Stimulated activated CD8-positive, alpha-beta memory T cell treated with anti-CD3 and anti-CD28 coated beads, Interleukin-4, amount 100 ng/mL, for 4 hours (primary cell): ENCODE measurements at places on chromosomes 1 and 21.

DNA sequence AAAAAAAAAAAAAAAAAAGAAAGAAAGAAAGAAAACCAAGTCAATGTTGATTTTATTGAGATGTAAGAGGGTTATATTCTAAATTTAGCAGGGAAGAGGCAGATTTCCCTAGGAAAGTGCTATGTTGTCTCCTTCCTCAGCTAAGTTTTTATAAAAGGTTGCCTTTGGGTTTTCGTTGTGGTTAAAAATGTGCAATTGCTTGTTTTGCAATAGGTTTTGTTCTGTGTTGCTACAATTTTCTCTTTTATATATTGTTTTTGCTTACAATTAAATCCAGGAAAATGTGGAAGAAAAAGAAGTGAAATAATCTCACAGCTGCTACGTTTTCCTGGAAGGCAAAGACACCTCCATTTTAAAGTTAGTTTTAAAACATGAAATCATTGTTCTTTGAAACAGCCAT lies 136.7 kb upstream of the C1orf105 start:
- no peak for DNase-seq

- DNase-seq, result no peak
These were observed 162.3 kb downstream of the TGFB2 start for GRCh38 chr1:218507355-218508002.

DNA sequence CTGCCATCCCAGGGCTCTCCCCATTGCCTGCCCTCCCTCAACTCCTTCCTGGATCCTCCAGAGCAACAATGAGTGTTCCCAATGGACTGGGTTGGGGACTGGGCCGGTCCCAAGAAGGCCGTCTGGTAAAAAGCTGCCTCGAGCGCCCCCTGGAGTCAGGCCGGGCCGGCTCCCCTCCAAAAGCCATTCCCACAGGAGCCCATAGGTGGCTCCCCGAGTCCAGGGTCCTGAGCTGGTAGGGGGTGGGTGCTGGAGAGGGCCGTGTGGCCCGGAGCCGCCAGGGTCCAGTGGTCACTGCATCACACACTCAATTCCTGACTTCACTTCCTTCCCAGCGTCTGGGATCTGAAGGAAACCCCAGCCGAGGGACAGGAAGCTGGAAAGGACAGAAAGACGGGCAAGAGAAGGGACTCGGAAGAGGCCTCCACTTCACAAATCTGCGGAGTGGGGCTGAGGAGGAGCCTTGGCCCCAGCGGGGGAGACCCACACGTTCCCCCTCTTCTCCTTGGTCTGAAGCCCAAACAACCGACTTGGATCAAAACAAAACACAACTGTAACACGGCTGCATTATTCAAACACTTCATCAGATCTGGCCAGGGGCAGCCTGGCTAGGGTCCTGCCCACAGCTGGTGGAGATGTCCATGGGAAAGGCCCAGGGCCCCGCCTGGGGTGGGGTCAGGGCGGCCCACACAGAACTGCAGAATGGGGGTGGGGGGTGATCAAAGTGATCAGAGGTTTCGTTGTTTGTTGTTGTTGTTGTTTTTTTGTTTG lies 10.9 kb upstream of the ALDH4A1 start:
- DNase-seq, result peak; percentile 47

- DNase-seq, result no peak
These were observed 22.3 kb downstream of the C1orf146 start for GRCh38 chr1:92240034-92240433.

GRCh38 chr1:53580009-53580400 lies 120.8 kb downstream of the DMRTB1 start:
- DNase-seq, result no peak

DNA sequence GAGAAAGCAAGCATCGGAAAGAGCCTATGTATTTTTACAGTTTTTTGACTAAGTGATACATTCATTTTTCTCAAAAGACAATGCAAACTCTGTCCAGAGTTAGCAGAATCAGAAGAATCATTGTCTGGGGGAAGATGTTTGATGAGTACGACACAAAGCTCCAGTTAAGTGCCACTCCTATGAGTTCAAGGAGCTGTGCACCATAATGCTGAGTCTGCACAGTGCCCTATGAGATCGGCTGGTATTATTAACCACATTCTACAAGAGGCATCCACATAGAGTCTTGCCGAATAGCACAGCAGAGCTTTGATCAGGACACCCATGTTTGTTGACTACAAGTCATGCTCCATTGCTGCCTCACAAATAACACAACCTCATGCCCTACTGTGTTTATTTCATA lies 54.9 kb upstream of the RAP1GAP start:
- DNase-seq, result no peak

DNA sequence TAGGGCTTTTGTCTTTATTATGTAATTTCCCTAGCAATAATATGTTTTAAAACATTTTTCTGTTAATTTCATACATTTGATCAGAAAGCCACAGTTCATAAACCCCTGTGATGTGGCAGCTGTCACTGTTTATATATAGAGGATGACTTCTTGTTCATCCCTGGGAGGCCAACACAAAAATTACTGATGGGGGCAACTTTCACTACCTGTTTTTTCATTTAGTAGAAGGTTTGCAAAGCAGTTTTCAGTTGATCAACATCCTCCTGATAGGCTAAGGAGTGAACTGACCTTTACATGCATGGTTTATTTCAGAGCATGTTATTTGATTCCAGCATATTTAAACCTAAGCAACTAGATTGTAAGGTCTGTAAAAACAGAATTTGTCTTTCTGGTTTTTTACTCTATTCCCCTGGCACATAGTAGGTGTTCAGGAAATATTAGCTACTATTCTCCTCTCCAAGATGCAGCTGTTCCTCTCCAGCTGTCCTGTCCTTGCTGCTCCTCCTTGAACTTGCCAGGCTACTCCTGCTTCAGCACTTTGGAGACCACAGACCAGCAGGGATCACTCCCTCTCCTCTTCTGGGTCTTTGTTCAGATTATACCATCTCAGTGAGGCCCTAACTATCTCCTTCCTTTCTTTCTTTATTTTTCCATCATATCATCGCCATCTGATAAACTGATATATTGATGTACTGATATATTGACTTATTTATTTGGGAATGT lies 54.7 kb downstream of the ROR1 start:
- DNase-seq, result no peak

- DNase-seq, result no peak
These were observed 996 bp upstream of the TMEM51 start for GRCh38 chr1:15152318-15153183.

DNA sequence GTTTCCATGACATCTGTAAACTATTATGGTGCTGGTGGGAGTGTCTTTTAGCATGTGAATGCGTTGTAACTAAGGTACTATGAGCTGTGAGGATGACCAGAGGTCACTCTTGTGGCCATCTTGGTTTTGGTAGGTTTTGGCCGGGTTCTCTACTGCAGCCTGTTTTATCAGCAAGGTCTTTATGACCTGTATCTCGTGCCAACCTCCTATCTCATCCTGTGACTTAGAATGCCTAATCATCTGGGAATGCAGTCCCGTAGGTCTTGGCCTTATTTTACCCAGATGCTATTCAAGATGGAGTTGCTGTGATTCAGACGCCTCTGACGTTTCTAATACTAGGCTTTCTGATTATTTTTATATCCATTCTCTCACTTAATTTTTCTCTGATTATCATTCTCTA lies 9.4 kb downstream of the NCAM2 start:
- no peak for DNase-seq

- DNase-seq, result no peak
These were observed 4.1 kb downstream of the ABCD3 start for GRCh38 chr1:94422115-94422820.

GRCh38 chr1:26721669-26722355 lies 26.0 kb downstream of the ARID1A start:
- no peak for DNase-seq

DNA sequence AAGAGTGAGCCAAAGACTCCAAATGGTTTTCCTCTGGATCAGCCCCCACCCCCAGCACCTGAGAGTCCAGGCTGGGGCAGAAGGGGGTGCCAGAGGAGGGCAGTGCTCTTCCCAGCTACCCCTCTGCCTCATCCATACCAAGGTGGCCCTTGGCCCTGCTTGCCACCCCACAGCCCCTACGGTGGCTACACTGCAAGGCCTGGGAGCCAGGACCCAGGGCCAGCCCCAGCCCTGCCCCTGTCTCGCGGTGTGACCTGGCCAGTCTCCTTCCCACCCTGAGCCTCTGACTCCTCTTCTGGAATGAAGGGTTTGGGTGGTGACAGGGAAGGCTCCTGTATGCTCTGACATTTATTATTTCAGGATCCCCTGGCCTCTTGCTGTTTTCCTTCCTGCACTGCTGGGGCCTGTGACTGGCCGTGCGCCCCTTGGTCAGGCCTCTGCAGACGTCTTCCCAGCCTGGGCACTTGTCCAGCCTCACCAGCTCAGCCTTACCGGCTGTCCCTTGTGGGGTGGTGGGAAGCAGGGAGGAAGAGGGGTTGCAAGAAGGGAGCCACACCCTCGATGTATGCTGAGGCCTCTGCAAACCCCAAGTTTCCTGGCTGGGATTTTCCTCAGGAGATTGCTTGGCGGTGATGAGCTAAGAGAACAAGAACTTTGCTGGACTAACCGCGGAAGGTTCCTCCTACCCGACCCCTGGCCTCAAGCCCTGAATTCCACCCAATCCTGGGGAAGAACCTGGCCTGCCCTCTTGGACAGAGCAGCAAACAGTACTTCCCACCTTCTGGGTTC lies 13.5 kb downstream of the ASAP3 start:
- no peak for DNase-seq

DNA sequence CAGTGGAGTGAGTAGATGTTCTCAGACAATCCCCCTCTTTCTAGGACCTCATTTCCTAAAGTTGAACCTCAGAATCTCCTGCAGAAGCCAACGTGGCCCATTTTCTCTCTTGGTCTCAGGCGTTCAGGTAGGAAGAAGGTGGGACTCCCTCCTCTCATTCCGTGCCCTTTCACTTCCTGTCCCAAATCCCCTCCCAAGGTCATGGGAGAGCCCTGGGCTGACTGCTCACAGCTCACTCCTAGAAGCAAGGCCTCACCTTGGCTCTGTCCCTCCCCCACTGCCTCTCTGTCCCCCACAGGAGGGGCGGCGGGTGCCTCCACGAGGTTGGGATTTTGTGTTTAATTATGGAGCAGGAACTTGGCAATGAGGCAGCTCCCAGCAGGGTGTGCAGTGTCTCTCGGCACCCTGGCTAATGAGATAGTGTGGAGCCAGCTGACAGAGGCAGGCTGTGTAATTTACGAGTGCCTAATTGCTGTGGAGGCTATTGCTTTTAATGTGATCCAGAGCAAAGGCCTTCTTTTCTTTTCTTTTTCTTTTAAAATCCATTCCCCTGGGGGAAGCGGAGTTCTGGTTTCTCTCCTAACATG lies 9.1 kb upstream of the CDK18 start:
- DNase-seq, result no peak

DNA sequence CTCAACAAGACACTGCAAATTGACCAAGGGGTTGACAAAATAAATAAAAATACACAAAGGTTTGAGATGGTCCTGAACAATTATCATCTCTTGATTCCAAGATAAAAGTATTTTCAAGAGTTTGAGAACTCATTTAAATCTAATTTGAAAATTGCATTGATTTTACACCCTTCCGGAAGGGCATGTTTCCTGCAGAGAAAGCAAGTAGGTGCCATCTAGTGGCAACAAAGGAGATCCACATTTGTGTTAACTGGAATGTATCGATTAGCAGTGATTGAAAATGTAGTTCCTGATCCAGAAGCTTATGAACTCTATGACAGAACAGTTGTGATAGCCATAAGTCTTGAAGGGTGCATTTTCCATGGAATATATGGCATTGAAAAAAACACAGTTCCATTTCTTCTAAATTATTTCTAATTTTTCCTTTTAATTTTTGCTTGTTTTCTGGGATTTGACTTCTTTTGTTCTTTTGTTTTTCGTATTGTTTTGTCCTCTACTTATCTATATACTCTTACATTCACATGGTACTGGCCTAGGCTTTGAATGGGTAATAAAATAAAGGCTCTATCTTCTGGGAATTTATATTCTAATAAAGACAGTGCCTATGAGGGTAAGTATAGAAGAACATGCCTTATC lies 143.7 kb downstream of the DNM3 start:
- DNase-seq, result no peak

DNA sequence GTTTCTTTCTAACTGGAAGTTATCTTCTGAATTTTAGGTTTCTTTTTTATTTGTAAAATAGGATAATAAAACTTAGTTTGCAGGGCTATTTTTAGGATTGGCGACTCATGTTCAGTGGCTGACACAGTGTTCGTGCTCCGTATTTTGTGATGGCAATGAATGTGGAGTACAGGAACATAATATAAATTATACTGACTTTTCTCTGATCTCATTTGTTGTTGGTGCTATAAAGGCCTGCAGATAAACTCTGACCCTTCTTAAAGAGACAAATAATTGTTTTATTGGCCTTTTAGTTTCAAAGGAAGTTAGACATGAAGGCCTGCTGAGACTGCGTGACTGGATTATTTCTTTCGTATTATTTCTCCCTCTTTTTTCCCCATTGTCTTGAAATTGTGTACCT lies 339.6 kb downstream of the PDE4B start:
- DNase-seq, result no peak

DNA sequence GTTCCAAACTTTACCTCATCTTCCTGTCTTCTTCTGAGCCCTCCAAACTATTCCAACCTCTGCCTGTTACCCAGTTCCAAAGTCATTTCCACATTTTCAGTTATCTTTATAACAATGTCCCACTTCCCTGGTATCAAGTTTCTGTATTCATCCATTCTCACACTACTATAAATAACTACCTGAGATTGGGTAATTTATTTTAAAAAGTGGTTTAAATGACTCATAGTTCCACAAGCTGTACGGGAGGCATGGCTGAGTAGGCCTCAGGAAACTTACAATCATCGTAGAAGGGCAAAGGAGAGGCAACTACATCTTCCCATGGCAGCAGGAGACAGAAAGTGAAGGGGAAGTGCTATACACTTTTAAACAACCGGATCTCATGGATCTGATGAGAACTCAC lies 428.5 kb upstream of the RGS18 start:
- DNase-seq, result no peak

GRCh38 chr1:223363856-223364684 lies at the start of gene SUSD4:
SUSD4 (minus strand) TSS chr1:223364176; CDS start chr1:223363425, 751 bp downstream.
- peak; percentile 45 for DNase-seq

DNA sequence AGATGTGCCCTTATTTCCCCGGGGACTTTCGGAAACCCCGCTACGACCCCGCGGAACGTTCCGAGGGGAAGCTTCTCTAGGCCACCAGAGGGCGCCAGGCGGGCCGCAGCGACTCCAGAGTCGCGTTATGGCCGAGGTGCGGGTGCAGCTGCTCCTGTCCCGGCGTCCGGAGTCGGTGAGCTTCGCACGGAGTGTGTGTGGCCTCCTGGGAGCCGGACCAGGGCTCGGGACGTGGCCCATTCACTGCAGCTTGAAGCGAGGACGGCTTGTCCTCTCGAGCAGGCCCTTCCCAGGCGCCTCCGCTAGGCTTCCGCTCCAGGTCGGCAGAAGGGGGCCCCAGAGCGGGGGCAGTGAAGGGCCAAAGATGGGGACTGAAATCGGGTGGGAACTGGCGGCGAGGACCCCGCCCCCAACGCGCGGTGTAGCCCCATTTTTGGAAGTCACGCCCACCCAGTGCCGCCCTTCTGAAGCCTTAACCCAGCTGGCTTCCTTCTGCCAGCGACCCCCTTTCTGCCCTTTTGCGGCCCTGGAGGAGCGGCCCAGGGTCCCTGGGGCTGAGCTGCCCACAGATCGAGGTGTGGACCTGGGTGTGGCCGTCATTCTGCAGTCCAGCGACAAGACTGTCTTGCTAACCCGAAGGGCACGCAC lies at the start of gene NUDT17:
NUDT17 (plus strand) TSS at position 117 of the 648 bp plus-strand sequence; CDS start at position 128, 11 bp downstream.
- peak; percentile 58 for DNase-seq
